Spleen (tissue), 13 donors: ENCODE measurements at places on chromosomes 2 and 18. TPM values are rescaled to one million over a fixed set of nuclear protein-coding genes. Genes with fewer than 3 reads are reported as not detected.

The HTR2B gene
- 0.51 TPM for total RNA-seq

The FNDC4 gene
- 5.7 TPM for total RNA-seq

The SRD5A2 gene
- not detected for total RNA-seq

The ABCG8 gene
- total RNA-seq = 0.20 TPM

The ANKRD30BL gene
- total RNA-seq = 0.60 TPM

The CNDP1 gene
- total RNA-seq = not detected
